Placental pericyte (primary cell): ENCODE measurements at places on chromosomes 2 and 18. TPM values are rescaled to one million over a fixed set of nuclear protein-coding genes. Genes with fewer than 3 reads are reported as not detected.

Gene SLC9A2
- total RNA-seq: not detected in 2 replicates

Gene CHAC2
- 0.44 and 7.4 TPM in 2 replicates for total RNA-seq

Gene UBE2E3
- total RNA-seq: 31.5 and 178 TPM in 2 replicates

Gene AOX1
- 1.8 and 11.9 TPM in 2 replicates for total RNA-seq
